ENCODE measurements at places on chromosomes 7 and 10.

DNA sequence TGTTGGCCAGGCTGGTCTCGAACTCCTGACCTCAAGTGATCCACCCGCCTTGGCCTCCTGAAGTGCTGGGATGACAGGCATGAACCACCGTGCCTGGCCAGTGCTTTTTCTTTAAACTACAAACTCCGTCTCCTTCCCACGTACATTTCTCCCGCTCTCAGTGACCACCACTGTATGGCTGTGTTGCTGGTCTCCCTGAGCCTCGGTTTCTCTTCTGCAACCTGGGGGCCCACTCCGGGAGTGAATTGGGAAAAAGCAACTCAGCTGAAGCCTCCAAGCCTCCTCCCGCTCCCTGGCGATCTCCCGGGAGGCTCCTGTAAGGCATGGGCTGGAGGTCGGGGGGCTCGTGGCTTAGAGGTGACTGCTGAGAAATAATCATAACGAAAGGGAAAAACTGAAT is 136.3 kb downstream of the ELFN1 start:
- DNase-seq: no peak

- no peak for DNase-seq
Observed at GRCh38 chr7:39749177-39749576, 125.8 kb downstream of the RALA start.

- DNase-seq: no peak
Observed at GRCh38 chr7:151206914-151207313, 3.4 kb downstream of the H2BK1 start.

GRCh38 chr7:81676105-81676811 is 93.6 kb downstream of the HGF start:
- no peak for DNase-seq

DNA sequence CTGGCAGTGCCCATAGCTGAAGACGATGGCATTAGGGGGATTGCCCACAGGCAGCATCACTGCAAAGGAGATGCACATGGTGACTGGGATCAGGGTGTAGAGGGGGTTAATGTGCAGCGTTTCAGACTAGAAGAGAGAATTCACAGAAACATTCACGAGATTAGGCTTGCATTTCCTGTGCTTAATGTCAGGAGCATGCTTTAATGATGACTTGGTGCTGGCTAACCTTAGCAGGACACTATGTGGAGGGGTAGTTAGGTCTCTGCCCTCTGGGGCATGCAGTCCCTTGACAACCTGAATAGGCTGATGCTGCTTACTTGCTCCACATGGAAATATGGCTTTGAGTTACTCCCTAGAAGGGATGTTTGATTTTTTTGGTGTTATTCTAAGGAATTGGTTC is 21.8 kb downstream of the STMP1 start:
- DNase-seq: no peak

- DNase-seq: no peak
Observed at GRCh38 chr7:8065356-8065813, 96.8 kb downstream of the GLCCI1 start.

DNA sequence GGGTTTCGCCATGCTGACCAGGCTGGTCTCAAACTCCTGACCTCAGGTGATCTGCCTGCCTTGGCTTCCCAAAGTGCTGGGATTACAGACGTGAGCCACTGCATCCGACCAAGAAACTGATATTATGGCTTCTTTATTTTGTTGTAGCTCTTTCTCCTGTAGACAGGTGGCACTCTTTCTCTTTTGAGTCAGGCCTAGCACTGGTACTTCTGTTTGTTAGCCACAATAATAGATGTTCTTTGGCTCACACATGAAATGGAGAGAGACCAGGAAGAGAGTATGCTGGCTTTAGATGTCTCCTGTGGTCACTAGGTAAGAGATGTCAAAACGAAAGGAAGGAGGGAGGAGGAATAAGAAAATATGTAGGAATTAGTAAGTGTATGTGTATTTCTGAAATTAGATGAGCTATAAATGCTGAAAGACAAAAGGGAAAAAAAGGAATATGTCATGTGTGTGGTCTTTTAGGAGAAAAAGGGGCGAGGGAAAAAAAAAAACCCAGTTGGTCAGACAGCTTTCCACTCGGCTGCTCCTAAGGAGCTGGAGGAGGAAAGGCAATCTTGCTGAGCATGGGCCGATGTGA is 78.7 kb downstream of the CLEC2L start:
- DNase-seq: no peak

- DNase-seq: peak; percentile 87
Observed at GRCh38 chr10:91210435-91210834, 10.0 kb upstream of the PCGF5 start.

GRCh38 chr10:112898540-112899390 is 51.3 kb upstream of the TCF7L2 start:
- no peak for DNase-seq

GRCh38 chr7:128027485-128027980 is 3.7 kb downstream of the LRRC4 start:
- no peak for DNase-seq
